Epithelial cell of proximal tubule (primary cell): ENCODE measurements at places on chromosomes 11 and 22. TPM values are rescaled to one million over a fixed set of nuclear protein-coding genes. Genes with fewer than 3 reads are reported as not detected.
A peak's percentile ranks its signal among the peaks of the same experiment; 100 is the strongest.

DNA sequence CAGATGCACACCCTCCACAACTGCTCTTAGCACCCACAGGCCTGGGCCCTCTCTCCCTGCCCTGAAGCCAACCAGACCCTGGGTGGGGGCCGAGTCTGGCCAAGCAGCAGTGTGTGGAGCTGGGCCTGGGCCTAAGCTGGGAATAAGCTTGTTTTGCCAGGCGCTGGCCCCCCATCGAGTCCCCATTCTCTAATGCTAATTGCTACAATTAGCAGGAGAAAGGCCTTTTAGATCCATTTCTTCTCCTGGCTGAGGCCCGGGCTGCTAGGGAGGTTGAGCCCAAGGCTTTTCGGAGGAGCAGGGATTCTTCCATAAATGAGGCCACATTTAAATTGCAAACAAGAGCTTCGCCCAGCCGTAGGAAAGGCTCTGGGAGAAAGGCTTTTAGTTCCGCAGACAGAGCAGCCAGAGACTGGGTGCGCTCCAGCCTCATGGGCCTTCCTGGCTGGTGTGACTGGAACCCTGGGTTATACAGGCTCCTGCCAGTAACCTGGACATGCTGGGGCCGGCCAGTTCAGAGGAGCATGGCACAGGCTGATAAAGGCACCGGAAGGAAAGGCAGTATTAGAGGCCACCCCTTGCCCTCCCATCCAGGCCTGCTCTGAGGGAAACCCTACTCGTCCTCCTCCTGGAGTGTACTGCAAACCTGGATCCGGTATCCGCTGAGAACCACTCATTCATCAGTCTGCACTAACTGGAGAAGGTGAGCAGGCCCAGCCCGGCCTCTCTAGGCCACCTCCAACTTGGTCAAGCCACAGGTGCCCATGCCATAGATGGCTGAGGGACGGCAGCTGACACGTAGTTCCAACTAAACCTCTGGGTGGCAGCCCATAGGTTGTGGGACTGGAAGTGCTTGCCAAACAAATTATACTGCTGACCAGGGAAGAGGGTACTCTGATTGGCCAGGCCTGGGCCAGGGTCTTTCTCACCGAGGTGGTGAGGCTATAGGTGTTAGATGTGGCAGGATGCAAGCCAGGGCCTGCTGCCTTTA is 6.2 kb downstream of the KCNQ1OT1 start:
- no peak for DNase-seq

- no peak for DNase-seq
These were observed 95.1 kb downstream of the PARVA start for GRCh38 chr11:12472401-12473005.

DNA sequence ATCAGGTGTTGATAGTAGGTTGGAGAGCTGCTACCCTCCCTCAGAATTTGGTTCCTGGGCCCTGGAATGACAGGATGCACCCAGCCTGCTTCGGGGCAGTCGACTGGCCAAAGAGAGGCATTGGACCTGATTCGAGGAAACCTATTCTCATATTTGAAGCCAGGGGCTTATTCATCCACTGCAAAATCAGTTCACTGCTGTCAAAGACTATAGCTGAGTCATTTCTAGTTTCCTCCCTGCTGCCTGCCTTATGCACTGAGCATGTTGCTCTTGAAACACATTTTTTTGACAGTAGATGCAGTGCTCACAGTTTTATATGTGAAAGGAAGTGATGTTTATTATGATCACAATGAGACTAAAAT is 565.4 kb downstream of the ETS1 start:
- no peak for DNase-seq

GRCh38 chr22:30005213-30005857 is 74.9 kb upstream of the HORMAD2 start:
- DNase-seq = no peak

NCR3LG1 gene
- total RNA-seq = 1.2 and 2.3 TPM in 2 replicates

NAT10 gene
- 19.8 and 36.8 TPM in 2 replicates for total RNA-seq

DNA sequence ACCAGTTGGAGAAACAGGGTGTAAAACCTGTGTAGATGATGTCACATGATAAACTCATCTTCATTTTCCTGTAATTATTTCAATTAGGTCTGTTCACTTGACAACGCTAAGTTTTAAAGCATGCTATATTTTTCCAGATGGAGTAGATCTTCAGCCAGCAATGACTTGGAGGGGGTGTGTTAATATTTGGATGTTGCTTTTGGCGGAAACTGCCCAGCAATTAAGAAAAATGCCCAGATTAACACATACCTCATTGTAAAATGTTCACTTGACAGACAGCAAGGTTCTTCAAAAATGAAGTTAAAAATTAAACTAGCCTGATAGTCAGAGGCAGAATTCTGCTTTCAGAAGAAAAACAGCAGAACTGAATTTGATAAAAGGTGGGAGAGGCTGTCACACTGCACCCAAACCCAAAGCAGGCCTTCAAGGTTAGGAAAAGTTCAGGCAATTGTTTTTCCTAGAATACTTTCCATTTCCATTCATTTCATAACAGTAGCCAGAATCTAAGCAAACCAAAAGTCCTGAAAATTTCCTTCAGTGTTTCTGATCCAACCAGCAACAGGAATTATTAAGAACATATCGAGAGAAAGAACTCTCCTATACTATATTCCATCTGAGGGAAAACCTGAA is 33.0 kb downstream of the VSIG10L2 start:
- DNase-seq = no peak

DNA sequence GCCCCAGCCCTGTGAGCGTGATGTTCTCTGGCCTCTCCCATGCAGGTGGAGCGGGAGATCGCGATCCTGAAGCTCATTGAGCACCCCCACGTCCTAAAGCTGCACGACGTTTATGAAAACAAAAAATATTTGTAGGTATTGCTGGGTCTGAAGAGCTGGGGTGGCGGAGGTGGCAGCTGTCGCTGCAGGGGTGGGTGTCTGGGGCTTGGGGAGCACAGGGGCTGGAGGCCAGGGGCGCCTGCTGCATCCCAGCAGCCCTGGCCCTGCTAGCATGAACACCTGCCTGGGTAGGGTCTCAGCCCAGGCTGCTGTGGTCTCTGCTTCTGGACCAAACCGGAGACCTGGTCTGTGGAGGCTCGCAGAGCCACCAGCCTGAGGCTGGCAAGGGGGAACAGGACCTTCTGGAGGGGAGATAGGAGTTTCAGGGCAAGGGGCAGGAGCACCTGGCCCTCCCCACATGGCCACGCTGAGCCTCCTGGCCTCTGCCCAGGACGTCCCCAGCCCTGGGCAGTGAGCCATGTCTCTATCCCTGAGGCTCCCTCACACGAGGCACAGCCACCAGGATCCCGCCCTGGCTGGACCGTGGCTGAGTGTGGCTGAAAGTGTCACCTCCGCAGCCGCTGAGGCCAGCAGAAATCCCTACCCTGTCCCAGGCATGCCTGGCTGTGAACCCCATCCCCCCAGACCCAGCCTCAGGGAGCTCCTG is 48.2 kb downstream of the MOB2 start:
- DNase-seq = no peak

GRCh38 chr11:55707029-55707428 is 45.0 kb downstream of the OR4C6 start:
- peak; percentile 9 for DNase-seq

DNA sequence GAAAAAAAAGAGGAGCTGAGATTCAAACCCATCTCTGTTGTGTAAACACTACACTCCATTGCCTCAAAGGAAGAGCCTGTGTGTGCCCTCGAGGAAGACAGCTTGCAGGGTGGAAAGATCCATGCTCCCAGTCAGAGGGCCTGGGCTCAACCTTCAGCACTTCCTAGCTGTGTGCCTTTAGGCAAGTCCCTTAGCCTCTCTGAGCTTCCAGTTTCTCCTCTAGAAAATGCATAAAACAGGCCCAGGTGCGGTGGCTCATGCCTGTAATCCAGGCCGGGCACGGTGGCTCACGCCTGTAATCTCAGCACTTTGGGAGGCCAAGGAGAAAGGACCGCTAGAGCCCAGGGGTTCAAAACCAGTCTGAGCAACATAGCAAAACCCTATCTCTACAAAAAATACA is 4.6 kb upstream of the ARFGAP2 start:
- DNase-seq = no peak

DNA sequence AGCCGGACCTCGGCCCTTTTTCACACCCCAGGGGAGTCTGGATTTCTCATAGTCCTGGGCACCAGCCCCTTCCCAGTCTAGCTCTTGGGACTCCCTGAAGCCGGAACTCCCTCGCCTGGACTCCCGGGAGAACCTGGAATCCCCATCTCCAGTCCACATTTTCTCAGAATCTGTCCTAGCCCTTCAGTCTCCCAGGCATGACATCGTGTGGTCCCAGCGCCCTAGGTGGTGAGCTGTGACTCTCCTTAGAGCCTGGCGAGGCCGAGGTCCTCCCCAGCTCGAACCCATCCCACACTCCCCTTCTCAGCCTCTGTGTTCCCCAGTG is 673 bp upstream of the DUSP18 start:
- DNase-seq = no peak

GRCh38 chr11:59247531-59248227 is 35.0 kb upstream of the MPEG1 start:
- DNase-seq = no peak

TSKU gene
- 18.3 and 23.4 TPM in 2 replicates for total RNA-seq

DNA sequence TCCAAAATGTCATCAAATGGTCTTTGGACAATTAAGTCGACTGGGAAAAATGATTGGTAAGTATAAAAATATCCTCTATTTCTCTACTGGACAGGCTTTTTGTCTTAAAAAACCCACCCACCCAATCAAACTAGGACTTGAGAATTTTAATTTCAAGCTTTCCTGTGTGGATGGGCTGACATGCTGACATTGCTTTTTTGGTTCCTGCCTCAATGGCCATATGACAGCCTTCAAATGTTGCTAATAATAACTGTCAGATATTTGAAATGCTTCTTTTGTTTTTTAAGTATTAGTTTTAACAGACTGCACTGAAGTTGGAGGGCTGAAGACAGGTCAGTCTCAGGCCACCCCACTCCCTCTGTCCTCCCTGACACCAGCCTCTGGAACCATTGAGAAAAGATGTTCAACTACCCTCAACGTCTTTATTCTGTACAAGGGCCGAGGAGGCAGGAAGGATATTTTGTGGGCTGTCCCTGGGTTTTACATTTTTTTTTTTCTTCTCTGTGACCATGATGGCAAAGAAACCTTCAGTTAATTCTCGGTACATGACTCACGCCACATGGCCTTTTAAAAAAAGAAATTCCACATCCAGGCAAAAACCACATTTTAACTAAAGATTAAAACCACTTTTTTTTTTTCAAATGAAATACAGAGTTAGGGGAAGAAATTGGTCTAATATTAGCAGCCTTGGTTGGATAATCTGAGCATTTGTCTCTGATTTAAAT is 130.4 kb downstream of the SLC1A2 start:
- no peak for DNase-seq

- DNase-seq = no peak
These were observed 67.0 kb downstream of the FANCF start for GRCh38 chr11:22558664-22559063.

DNA sequence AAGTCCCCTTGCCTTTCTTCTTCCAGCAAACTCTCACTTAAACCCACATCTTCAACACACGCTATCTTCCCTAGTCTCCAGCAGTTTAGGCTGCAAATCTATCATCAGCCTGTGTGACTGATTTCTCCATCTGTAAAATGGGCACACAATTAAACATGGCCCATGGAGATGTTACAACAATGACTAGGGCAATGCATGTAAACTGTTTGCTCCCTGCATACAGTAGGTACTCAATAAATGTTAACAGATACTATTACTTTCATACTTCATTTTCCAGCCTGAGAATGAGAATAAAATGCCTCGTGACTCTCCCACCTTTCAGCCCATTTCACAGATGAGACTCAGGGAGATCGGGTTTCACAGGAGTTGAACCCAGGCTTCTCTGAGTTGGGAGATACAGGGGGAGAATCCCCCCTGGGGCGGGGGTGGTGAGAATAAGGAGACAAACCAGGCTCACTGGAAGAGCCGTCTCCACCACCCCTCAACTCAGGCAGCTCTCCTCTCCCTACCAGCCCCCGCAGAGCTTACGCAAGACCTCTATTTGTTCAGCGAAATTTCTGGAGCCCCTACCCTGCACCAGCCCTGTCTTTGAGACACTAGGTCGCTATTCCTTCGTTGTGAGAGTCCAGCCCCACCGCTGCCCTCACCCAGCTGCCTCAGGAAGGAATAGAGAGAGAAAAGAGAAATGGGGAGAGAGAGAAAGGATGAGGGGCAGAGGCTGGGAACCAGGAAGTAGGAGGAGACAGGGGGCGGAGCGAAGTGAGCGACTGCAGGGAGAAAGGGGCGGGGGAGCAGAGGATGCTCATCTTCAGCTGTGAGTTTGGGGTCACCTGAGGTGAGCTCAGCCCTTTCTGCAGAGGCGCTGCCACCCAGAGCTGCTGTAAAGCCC is 42.1 kb upstream of the KLHL35 start:
- DNase-seq = no peak

DNA sequence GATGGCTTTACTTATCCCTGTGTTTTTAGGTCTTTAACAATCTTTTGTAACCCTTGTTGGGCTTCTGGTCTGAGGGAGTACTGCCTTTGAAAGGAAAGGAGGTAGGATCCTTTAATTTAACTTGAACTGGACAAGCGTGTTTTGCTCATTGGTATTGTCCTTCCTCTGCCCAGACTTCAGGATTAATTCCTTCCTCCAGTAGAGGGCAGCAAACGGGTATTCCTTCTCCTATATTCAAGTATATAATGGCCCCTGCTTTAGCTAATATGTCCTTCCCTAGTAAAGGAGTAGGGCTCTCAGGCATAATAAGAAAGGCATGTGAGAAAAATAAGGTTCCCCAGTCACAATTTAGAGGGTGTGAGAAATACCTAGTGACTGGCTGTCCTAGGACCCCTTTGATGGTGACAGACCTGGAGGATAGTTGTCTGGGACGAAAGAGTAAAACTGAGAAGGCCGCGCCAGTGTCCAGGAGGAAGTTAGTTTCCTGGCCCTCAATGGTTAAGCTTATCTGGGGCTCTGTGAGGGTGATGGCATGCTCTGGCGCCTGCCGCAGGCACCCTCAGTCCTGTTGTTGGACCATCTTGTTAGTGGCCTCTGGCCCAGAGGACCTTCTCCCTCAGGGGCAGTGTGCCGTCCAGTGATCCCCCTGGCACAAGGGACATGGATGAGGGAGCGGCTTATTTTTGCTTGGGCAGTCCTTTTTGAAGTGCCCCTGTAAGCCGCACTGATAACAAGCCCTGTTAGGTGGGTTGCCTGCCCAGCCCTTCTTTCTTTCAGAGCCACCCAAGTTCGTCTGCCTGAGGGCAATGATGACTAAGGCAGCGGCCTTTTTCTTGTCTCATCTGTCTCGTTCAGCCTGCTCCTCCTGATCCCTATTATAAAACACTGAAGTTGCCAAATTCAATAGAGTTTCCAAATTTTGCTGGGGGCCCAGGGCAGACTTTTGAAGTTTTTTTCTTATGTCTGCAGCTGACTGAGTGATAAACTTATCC is 51.8 kb downstream of the C11orf71 start:
- no peak for DNase-seq

GRCh38 chr11:76654298-76654851 is 16.2 kb downstream of the LRRC32 start:
- no peak for DNase-seq

GRCh38 chr22:41687901-41688364 is 734 bp downstream of the SNU13 start:
- DNase-seq = no peak

ANGPTL5 gene
- total RNA-seq = not detected in 2 replicates
